WTC11 (cell line): ENCODE measurements at places on chromosomes 5 and 9. TPM values are rescaled to one million over a fixed set of nuclear protein-coding genes. Genes with fewer than 3 reads are reported as not detected.

APBA1 gene
- total RNA-seq: 0.34 to 0.94 TPM (median 0.44 TPM) in 3 replicates

FGFR4 gene
- 108 to 122 TPM (median 111 TPM) in 3 replicates for total RNA-seq

VCAN gene
- total RNA-seq: 275 to 286 TPM (median 276 TPM) in 3 replicates

LRRC19 gene
- not detected in 3 replicates for total RNA-seq

GPX8 gene
- total RNA-seq: 30.6 to 39.2 TPM (median 33.7 TPM) in 3 replicates

CSF1R gene
- 0.07 to 0.20 TPM (median 0.14 TPM) in 3 replicates for total RNA-seq

MEIKIN gene
- total RNA-seq: not detected in 3 replicates

SCAI gene
- 20.4 to 25.6 TPM (median 25.0 TPM) in 3 replicates for total RNA-seq

GRCh38 chr5:32584646-32585045 is 711 bp upstream of the SUB1 start:
- no peak for DNase-seq

DNA sequence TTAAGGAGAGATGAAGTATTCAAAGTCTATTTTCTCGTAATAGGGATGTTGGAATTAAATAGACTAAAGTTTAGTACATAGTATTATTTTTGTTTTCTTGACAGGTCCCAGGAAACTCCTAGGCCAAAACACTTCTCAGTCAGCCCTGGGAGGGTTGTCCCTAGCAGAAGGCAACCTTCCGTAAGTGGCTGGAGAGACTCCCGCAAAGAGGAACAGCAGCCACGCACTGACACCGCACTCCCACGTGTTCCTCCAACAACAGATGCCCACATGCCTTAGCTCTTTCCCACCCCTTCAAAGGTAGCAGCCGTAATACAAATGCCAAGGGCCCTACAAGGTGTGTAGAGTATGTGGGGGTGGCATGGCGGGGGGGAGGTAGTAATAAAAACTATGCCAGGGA is 28.4 kb downstream of the PCDHGC5 start:
- DNase-seq: no peak

GRCh38 chr9:105963343-105964099 is 269.2 kb downstream of the TMEM38B start:
- DNase-seq: no peak

DNA sequence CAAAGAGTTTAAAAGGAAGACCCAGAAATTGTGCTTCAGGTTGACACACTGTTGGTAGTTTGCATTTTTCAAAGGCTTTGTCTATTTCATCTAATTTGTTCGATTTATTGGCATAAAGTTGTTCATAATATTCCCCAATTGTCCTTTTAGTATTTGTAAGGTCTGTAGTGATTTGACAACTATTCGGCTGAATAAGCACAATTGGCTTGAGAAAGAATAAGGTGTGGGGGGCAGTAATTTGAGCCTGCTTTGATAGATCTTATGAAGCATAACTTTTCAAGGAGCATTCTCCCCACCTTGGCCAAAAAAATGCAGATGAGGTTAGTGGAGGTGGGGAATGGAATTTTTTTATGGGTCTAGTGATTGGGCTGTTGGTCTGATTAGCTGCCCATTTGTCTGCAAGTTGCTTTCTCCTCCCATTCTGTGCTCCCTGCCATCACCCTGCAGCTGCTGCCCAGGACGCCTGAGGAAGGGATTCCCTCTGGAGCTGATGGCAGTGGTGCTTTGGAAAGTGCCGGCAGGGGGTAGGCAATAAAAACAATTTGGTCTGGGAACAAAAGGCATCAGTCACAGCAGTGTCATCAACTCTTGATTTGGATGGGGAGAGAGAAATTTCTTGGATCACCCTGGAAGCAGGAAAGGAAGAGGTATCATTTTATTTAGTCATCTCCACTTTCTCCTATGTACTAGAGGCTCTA is 26.6 kb downstream of the WNT8A start:
- peak; percentile 21 for DNase-seq

DNA sequence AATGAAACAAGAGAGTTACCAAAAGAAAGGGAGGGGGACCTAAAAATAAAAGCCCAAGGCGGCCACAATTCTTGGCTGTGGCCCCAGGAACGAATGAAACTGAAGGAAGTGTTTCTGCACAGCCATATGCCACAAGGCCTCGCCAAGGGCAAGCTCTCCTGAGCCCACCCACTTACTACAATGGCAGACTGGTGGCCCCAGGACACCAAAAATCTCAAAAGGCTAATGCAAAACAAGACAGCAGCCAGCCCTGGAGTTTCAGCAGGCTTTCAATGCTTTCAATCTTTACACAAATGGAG is 4.0 kb downstream of the CAMSAP1 start:
- DNase-seq: no peak

DNA sequence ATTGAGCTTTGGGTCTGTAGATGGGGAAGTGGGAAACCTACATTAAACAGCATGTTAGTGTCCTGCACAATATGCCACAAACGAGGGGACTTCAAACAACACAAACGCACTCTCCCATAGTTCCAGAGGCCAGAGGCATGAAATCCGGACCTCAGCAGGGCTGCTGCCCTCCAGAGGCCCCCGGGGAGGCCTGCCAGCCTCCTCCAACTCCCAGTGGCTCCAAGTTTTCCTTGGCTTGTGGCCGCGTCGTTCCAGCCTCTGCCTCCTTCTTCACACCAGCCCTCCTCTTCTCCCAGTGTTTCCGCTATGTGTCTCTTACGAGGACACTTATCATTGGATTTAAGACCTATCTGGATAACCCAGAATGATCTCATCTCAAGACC is 13.3 kb upstream of the COL5A1 start:
- no peak for DNase-seq

DNA sequence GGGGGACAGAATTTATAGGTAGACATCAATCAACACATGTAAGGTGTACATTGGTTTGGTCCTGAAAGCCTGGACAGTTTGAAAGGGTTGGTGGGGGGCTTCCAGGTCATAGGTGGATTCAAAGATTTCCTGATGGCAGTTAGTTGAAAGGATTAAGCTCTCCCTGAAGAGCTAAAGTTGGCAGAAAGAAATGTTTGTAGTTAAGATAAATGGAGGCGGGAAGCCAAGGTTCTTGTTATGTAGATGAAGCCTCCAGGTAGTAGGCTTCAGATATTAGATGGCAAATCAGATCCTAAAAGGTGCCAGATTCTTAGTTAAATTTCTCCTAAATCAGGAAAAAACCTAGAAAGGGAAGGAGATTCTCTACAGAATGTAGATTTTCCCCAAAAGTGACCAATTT is 9.0 kb upstream of the LRRTM2 start:
- no peak for DNase-seq

DNA sequence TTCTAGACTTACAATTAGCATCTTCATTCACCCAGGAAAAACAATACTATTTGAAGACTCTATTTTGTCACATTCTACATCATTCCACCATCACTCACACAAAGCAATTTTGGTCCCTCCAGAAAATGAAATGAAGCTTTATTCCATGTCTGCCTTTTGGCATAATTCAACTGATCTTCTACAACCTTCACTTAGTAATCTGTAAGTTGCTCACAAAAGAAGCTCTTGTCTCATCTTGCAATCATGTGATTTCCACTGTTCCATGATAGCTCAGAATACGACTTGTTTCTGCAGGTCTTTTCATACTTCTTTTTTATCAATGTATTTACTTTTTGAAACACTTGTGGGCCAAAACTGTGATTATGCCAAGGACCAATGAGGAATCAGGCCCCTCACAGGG is 261.9 kb upstream of the NR4A3 start:
- DNase-seq: no peak

GRCh38 chr5:126031989-126032716 is 391.1 kb upstream of the GRAMD2B start:
- DNase-seq: no peak

- no peak for DNase-seq
Observed at GRCh38 chr5:98909363-98909762, 19.4 kb downstream of the CHD1 start.

DNA sequence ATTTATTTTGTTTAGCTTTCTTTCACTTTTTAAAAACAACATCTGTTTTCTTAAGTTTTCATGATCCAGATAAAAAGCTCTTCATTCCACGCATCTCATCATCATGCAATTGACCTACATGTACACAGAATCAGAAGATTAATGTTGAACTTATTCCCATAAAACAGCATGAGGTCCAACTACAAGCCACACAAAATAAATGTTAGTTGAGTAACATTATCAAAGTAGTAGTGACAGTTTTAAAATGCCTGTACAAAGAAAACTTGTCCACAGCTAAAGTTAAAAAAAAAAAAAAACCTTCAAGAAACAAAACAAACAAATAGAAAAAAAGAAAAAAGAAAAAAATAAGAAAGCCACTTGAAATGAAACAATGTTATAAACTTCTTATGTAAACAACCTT is 846.3 kb downstream of the TLE1 start:
- no peak for DNase-seq

DNA sequence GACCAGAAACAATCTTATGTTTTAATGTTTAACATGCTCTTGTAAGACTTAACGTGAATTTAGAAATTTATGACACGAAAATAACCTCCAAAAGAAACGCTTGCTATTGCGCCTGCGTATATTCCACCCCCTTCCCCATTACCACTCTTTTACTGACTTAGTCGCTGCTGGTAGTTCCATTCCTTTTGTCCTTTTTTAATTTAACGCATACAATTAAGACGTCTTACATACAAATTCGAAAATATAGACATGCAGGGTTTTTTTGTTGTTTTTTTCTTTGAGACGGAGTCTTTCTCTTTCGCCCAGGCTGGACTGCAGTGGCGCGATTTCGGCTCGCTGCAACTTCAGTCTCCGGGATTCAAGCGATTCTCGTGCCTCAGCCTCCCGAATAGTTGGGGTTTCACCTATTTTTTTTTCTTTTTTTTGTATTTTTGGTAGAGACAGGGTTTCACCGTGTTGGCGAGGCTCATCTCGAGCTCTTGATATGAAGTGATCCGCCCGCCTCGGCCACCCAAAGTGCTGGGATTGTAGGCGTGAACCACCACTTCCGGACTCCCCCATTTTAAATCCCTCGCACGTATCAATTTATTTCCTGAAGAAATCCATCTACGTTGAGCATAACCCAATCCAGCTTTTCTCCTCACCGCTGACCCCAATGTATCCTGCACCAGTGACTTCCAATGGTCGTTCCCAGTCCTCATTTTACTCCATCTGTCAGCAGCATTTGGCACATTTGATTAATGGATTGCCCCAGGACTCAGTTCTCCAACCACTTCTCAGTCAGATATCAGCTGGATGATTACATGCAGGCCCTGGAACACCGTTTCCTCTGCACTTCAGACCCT is 684 bp upstream of the MED7 start:
- DNase-seq: no peak

DNA sequence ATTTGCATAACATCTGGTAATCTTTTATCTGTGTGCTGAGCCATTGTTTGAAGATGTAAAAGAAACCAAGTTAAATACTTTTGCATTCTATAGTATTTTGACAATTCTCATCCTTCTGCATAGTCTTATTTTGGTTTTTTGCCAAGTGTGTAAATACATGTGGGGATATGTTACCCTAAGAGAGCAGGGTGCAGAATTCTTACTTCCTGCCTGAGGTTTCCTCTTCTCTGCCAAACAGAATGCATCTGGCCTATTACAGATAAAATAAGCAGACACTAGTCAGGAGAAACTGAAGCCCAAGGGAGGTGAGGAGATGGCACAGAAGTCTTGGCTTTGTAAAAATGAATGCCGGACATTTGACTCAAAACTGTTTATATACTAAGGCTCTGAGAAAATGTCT is 462.1 kb downstream of the TMEM38B start:
- no peak for DNase-seq

GRCh38 chr5:141636106-141636412 is 590 bp downstream of the HDAC3 start:
- DNase-seq: no peak
